ENCODE measurements at places on chromosomes 1 and 21.

DNA sequence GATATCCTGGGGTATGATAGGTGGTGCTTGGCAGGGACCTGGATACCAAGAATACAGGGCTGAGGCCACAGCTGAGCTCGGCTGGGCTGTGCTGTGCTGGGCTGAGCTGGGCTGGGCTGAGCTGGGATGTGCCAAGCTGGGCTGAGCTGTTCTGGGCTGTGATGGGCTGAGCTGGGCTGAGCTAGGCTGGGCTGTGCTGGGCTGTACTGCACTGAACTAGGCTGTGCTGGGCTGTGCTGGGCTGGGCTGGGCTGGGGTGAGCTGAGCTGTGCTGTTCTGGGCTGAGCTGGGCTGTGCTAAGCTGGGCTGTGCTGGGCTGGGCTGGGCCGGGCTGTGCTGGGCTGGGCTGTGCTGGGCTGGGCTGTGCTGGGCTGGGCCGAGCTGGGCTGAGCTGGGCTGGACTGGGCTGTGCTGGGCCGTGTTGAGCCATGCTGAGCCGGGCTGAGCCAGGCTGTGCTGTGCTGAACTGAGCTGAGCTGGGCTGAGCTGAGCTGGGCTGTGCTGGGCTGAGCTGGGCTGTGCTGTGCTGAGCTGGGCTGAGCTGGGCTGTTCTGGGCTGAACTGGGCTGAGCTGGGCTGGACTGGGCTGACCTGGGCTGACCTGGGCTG, 94.7 kb upstream of the ACTRT2 start:
- DNase-seq = no peak

DNA sequence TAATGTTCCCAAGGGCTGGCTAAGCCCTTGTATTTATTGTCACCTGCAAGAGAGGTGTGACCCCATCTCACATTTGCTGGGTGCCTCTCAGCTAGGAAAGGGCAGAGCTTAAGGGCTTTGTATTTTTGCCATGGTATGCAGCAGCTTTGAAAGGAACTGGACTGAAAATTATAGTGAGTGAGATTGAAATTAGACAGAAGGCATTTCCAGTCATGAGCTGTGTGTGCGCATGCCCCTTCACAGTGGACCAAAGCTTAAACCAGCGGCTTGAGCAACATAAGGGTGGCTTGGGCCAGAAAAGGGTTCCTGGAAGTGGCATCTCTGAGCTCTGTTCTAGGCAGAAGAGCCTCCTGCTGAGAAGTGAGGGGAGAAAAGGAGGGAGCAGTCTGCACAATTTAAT, 19.8 kb downstream of the MYOG start:
- DNase-seq = no peak

GRCh38 chr1:203462878-203463277, 12.7 kb upstream of the PRELP start:
- DNase-seq = no peak

GRCh38 chr1:116804736-116805135, 50.5 kb downstream of the CD2 start:
- no peak for DNase-seq
